ENCODE measurements at places on chromosomes 4 and X. TPM values are rescaled to one million over a fixed set of nuclear protein-coding genes. Genes with fewer than 3 reads are reported as not detected.

The SPANXB1 gene
- not detected for total RNA-seq

The MYL5 gene
- total RNA-seq = 6.4 TPM

The P2RY8 gene
- not detected for total RNA-seq

The CXorf49B gene
- total RNA-seq = 0.69 TPM

The TEX11 gene
- total RNA-seq = 0.05 TPM

The PAGE5 gene
- total RNA-seq = not detected

The PTTG2 gene
- not detected for total RNA-seq

DNA sequence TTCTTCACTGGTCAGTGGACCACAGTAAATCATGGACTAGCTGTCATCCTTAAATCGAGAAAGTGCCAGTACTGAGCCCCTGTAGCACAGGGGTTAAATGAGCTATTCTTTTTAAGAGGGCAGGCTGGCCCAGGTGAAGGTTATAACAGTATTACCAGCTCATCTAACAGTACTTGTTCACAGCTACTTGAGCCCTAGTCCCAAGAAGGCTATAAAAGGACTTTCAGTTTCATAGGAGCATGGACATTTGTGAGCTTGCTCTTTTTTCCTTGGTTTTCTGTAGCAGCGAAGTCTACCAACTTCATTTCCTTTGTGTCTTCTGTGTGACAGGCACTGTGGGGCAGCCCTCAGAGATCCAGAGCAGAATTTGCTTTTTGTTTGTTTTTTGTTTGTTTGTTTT is 61.0 kb downstream of the ARX start:
- no peak for DNase-seq

GRCh38 chr4:105569866-105570236 is 17.4 kb downstream of the ARHGEF38 start:
- DNase-seq = no peak

GRCh38 chr4:179372746-179373145 is 1930.5 kb upstream of the AGA start:
- no peak for DNase-seq

DNA sequence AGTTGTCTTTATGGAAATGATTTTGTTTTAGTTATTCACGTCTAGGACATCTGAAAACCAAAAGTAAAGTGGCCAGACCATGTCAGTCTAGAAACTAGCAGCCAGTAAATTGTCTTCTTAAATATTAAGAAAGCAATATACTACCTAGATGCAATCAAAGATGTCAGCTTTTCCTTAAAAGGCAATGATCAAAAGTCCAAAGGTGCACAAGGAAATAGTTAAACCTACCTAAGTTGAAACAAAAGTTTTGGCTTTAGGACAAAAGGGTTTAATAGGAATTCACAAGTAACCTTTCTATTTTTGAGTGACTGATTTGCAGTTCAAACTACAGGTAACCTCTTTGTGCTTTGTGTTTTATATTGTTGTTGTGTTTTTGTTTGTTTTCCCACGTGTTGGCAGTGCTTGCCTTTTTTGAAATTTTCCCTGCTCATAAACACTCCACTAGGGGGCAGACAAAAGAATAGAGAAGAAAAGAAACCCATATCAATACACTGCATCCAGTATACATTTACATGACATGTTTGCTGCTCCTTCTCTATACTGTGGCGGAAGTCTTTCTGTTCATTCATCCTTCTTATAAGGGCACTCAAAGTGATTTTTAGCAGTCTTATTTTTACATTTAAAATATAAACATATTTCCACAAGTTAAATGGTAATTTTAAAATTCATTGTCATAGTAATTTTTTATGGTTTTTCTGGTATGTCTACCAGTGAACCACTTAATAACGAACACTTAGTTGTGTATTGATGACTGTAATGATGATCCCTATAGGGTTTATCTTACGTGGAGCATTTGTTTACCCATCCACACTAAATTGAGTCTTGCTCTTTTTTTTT is 62.7 kb downstream of the GAB1 start:
- DNase-seq = peak; percentile 36

DNA sequence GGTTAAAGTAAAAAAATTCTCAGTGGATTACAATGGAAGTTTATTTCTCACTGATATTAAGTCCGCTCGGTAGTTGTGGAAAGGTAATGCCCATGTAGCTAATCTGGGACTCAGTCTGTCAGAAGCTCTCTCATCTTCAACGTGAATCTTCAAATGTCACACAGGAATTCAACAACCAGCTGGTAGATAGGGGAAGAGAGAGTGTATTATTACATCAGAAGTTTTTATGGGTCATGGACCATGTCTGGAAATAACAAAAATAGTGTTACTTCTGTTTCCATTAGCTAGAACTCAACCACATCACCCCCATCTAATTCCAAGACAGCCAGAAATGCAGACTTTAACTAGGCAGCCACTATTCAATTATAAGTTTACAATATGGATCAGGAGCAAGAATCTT is 506.1 kb upstream of the HTR2C start:
- DNase-seq = no peak

GRCh38 chr4:80249144-80249543 is 17.3 kb upstream of the FGF5 start:
- no peak for DNase-seq

DNA sequence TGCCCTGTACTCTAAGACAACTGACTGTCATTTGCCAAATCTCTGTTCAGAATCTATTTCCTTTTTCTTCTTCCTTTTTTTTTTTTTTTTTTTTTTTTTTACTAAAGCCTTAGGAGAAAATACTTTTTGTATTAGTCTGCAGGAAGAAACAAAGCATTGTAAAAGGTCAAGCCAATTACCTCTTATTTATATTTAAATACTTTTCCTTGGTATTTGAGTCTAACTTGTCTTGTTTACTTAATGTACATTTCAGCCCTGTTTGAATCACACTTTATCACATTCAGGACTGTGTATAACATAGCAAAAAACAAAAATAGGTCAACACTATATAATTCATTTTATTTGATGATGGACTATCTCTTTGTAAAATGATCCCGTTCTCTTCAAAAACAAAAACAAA is 262.2 kb downstream of the RPA4 start:
- no peak for DNase-seq

- DNase-seq = no peak
Measured at GRCh38 chr4:158807691-158808090, 38.9 kb downstream of the FNIP2 start.

GRCh38 chr4:94545296-94545695 is 93.6 kb downstream of the PDLIM5 start:
- DNase-seq = no peak

GRCh38 chr4:56077676-56078075 is 128.9 kb downstream of the CEP135 start:
- DNase-seq = no peak

DNA sequence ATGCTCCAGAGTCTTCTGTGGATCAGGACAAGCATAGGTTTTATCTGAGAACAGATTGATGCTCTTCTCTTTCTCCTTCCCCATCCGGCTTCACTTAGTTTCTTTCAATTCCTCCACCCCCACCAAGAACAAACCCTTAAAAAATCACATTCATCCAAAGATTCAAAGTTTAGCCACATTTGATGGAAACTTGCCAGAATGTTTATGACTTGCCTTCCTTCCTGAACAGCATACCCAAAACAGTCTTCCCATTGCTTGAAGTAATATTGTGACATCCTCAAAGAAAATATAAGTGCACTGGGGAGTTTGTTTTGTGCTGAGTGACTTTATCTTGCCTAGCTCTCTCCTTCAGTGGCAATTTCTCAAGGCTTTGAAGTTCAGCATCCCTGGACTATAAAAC is 83.0 kb downstream of the MAGEB17 start:
- peak; percentile 6 for DNase-seq

- peak; percentile 74 for DNase-seq
Measured at GRCh38 chr4:2935762-2936743, 27.2 kb downstream of the NOP14 start.

GRCh38 chr4:52588771-52589591 is 70.1 kb downstream of the USP46 start:
- DNase-seq = peak; percentile 47

- DNase-seq = no peak
Measured at GRCh38 chr4:40241026-40241425, 44.2 kb downstream of the RHOH start.

GRCh38 chr4:150600812-150601445 is 19.0 kb downstream of the MAB21L2 start:
- DNase-seq = no peak

DNA sequence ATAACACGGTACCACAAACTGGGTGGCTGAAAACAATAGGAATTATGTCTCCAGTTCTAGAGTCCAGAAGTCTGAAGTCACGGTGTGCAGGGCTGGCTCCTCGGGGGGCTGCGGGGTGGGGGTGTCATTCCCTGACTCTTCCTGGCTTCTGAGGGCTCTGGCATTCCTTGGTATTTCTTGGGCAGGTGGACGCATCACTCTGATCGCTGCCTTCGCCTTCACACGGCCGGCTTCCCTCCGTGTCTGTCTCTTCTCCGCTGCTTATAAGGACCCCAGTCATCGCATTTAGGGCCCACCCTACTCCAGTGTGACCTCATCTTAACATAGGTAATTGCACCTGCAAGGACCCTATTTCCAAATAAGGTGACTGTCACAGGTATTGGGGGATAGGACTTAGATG is 134.6 kb downstream of the CPZ start:
- no peak for DNase-seq

- DNase-seq = no peak
Measured at GRCh38 chr4:115433491-115433890, 320.1 kb upstream of the NDST4 start.

DNA sequence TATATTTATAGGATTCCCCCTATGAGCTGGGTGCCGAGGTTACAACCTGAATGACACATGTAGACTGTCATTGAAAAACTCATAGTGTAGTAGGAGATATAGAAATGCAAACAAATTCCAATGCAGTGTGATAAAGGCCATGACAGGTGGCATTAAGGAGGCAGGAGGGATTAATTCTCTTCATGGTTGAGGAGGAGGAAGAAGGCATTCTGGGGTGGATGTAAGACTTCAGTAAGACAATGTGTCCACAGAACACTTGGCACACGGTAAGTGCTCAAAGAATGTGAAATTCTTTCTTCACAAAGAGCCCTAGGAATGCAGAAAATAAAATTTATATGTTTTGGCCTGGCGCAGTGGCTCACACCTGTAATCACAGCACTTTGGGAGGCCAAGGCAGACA is 136.5 kb downstream of the RBM47 start:
- DNase-seq = peak; percentile 60

- peak; percentile 39 for DNase-seq
Measured at GRCh38 chr4:128060121-128060698, 902 bp upstream of the LARP1B start.
